ENCODE measurements at places on chromosomes 2 and 18. TPM values are rescaled to one million over a fixed set of nuclear protein-coding genes. Genes with fewer than 3 reads are reported as not detected.

DNA sequence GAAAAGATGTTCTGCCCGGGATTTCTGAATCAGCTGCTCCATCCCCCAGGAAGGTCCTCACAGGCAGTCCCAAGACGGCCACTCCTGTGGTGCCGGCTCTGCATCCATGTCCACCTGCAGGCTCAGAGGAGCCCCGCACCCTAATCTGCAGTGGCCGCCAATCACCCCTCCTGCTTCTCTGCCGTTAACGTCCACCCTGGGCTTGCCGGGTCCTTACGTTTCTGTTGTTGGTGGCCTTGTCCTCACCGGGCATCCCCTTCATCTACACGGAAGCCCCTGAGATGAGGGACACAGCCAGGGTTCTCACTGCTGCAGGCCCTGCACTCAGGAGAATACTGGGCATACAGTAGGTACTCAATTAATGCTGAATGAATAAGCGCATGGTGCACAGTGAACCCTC lies 131.5 kb upstream of the SNTG2 start:
- DNase-seq = no peak

- no peak for DNase-seq
Measured at GRCh38 chr2:186670831-186671230, 23.0 kb upstream of the FAM171B start.

DNA sequence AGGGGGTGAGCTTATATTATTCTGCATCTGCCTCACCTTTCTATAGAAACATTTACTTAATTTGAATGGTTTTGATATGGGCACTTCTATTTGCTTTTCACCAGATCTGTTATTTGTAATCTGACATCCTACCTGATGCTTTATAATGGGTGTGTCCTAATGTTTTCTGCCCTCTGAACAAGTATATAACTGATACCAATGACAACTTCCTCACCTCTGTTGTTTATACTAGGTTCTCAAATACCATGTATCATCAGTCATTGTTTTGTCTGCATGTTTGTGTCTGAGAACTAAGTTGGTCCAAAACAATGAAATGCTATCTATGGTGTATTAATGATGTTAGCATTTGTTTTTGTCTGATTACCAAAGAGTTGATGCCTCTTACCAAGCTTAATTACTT lies 45.8 kb downstream of the ITGA6 start:
- DNase-seq = no peak

DNA sequence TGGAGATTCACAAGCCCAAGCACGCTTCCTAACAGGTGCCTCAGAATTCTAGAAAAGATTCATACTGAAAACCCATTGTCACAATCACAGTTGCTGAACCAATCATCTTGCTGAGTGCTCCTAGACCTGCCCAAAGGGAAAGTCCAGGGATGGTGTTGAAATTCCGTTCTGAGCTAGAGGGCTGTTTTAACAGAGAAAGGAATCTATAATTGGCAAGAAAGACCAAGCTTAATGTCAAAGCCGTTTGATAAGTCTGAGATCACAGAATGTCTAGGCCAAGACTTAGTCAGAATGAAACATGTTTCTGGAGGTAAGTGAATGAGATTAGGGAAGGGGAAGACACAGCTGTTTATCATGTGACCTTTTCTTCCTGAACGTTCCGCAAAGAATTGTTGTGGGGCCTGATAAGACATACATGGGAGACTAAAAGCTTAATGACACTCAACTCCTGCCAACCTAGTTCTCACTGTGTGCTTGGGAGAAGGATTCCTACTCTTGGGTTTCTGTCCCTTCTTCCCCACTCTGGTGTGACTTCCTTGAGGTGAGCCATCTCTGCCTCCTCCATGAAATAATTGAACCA lies 27.5 kb downstream of the PMAIP1 start:
- no peak for DNase-seq

Gene CEP192
- total RNA-seq = 47.9 TPM

Gene SLC1A4
- total RNA-seq = 3.9 TPM

GRCh38 chr2:191366199-191366598 lies 121.0 kb downstream of the MYO1B start:
- DNase-seq = no peak

DNA sequence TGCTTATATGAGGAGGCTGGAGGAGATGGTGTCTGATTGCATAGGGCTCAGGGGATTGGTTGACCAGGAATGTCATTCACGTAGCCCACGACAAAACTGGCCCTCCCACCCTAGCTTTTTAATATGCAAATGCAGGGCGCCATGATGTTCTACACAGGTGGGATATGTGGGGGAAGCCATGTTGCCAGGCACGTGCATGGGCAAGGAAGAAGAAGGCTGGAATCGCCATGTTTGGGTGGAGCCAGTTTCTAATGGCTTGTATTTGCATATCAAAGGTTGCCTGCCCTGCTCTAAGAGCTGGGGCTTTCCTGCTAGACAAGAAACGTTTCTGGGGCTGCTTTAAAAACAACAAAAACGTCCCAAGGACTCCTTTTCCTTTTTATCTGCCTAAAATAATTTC lies 26.5 kb upstream of the LINC00305 start:
- no peak for DNase-seq

DNA sequence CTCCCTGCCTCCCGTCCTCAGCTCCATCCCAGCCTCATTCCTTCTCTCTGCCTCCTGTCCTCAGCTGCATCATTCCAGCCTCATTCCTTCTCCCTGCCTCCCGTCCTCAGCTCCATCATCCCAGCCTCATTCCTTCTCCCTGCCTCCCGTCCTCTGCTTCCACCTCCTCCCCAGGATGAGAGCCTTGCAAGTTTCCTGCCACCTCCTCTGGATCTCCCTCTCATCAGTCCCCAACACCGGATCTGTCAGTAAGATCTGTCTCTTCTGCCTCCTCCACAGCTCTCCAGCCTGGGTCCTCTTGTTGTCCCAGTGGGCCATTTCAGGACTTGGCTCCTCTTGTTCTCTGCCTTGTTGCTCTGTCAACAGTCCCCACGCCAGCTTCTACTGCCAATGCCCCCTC lies 130.9 kb downstream of the NDUFA10 start:
- DNase-seq = no peak

Gene EEF1B2
- 364 TPM for total RNA-seq

DNA sequence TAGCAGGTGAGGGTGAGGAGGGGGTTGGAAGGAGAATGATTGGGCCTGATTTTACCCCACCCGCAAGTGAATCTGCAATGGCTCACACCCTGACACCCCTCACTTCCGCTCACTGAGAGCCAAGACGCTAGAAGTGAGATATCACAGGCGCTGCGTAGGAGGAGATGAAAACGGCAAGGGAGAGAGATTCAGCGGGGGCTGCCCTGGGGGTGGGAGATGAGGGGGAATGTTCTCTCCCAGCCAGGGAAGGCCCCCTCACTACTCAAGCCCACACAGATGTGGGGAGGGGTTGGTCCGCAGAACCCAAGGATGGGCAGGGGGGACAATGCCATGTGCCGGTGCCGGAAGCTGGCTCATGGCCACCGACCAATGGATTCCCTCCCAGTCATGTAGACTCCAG lies 32.9 kb downstream of the LOXHD1 start:
- peak; percentile 36 for DNase-seq

DNA sequence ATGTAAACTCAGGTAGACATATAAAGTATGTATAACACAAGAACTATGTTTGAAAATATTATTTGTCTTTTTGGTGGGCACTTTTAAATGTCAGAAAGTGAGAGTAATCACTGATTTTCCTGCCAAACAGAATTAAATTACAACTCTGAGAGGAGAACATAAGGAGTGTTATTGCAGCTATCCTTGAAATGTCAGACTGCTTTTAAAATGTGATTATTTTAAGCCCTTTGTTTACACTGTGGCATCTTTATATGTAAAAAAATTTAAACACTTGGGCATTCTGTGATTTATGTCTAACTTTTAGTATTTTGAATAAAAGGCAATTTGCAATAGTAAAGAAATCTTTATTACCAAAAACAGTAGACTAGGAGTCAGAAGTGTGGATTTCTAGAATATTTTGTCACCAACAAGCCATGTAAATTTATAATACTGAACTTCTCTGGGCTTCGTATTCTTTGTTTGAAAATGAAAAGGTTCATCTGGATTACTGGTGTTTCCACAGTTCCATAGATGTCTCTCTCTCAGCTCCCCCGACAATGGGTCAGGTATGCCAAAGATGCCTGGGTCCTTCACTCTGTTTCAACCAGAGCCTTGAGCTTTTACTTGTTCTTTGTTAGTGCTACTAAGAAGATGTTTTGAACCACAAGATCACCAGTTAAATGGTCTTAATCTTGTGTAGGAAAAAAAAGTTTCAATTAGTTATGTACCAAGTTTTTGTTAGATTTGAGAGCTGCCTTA lies 38.8 kb downstream of the GULP1 start:
- no peak for DNase-seq

DNA sequence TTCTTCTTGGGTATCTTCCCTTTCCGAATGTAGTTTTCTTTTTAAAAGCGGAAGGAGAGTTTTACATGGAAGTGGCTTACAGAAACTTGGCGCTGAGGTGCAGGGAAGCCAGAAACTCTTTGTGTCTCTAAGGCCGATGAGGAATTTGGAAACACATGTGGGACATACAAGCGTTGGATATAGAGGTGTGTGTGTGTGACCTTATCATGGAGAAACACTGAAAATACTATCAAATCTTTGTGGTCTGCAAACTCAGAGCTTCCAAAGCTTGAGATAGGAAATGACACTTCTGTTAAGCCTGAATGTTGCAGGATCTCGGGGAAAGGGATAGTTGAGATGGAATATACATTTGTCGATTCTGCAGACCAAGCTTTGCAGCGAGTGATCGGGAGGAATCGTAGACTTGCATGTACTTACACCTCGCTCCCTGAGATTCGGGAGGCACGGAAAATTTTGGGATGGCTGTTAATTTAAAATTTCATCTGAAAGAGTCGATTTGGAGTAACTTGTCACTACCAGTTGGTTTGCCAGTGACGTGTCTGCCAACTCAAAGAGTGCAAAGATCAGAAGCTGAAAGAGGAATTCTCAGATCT lies 1.0 kb downstream of the NAB1 start:
- DNase-seq = no peak

DNA sequence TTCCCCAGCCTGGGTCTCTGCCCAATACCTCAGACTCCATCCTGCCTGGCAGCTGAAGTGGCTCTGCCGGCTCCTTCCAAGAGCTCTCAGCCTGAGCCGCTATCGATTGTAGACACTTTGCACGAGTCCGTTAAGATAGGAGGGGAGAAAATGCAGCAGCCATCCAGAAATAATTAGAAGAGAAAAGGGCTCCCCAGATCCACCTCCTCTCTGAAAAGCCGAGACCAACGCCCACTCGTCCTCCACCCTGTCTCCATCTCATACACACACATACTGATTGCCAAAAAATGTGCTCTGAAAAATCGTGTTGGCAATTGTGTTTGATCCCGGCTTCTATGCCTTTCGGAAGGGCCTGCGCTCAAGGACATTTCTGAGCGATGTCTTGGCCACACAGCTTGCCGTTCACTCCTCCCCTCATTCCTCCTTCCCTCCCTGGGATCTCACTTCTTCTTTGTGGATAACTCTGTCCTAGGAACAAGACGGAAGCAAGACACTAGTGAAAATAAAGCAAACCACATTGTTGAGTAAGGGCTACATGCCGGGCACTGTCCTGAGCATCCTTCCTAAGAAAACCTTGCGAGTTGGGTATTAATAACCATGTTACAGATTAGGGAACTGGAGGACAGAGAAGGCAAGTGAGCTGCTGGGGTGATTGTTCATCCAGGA lies 372.8 kb upstream of the MYT1L start:
- DNase-seq = no peak

DNA sequence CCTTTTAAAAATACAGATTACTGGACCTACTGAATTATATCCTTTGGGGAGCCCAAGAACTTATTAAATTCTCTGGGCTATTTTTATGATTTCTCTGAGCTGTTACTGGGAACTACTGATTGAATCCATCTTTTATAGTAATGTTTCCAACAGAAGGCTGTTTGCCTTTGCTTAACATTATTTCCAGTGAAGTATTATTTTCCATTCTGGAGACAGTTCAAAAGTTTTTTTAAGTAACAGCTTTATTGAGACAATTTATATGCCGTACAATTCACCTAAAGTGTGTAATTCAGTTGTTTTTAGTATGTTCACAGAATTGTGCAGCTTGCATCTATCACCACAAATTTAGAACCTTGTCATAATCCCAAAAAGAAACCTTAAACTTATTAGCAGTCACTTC lies 100.6 kb downstream of the BABAM2 start:
- DNase-seq = no peak

Gene POTEI
- total RNA-seq = not detected

- DNase-seq = no peak
Measured at GRCh38 chr18:501406-501714, 859 bp upstream of the COLEC12 start.

Gene PARD6G
- not detected for total RNA-seq

Gene SPATA3
- total RNA-seq = not detected

DNA sequence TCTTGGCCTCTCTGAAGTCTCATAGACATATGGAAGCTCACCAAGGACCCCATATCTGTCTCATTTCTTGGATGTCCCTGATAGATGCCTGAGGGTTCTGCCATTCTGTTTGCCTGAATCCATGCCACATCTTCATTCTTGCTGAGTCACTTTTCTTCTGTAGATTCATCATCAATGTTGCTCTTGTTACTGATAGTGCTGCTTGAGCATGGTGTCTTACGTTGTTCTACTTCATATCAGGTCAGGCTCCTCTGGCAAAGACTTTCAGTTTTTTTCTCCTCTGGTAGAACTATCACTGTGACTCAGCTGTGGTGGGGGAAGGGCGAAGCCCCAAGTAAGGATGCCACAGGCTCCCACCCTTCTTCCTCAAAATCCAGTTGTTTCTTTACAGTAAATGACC lies 885.2 kb downstream of the DCDC2C start:
- DNase-seq = no peak

Gene DGUOK
- total RNA-seq = 56.8 TPM

GRCh38 chr2:98771721-98772524 lies 41.0 kb upstream of the MGAT4A start:
- peak; percentile 28 for DNase-seq

DNA sequence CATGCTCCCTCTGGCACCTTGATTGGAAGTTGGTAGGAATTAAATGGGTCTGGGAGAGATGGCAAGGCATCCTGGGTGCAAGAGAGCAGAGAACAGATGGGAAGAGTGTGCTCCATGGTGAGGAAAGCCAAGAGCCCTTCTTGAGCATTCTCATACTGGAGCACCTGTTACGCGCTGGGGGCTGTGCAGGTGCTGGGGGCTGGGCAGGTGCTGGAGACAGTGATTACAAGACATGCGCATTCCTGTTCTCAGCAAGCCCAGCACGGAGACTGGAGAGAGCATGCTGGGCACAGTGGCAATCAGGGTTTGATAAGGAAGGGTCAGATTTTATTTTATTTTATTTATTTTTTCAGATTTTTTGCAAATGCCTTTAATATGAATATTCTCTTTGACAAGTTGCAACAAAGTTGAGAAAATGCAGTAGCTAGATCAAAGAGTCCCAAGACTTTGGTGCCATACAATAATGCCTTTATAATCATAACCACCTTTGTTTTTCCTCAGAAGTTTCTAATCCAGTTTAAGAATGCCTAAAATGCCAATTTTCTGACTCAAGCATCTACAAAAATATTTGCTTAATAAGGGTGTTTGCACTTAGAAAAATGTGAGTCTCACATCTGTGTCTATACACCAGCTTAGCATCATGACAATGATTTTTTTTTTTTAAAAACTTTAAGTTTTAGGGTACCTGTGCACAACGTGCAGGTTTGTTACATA lies 193.3 kb downstream of the RNF152 start:
- no peak for DNase-seq

GRCh38 chr2:163077241-163077640 lies 238.7 kb upstream of the KCNH7 start:
- DNase-seq = no peak

- DNase-seq = peak; percentile 4
Measured at GRCh38 chr2:44707945-44708660, 233.4 kb upstream of the SIX3 start.

GRCh38 chr2:144248350-144249034 lies 271.4 kb downstream of the ZEB2 start:
- DNase-seq = no peak
